Cerebellum (tissue), 4 donors: ENCODE measurements at places on chromosomes 2 and 18.

DNA sequence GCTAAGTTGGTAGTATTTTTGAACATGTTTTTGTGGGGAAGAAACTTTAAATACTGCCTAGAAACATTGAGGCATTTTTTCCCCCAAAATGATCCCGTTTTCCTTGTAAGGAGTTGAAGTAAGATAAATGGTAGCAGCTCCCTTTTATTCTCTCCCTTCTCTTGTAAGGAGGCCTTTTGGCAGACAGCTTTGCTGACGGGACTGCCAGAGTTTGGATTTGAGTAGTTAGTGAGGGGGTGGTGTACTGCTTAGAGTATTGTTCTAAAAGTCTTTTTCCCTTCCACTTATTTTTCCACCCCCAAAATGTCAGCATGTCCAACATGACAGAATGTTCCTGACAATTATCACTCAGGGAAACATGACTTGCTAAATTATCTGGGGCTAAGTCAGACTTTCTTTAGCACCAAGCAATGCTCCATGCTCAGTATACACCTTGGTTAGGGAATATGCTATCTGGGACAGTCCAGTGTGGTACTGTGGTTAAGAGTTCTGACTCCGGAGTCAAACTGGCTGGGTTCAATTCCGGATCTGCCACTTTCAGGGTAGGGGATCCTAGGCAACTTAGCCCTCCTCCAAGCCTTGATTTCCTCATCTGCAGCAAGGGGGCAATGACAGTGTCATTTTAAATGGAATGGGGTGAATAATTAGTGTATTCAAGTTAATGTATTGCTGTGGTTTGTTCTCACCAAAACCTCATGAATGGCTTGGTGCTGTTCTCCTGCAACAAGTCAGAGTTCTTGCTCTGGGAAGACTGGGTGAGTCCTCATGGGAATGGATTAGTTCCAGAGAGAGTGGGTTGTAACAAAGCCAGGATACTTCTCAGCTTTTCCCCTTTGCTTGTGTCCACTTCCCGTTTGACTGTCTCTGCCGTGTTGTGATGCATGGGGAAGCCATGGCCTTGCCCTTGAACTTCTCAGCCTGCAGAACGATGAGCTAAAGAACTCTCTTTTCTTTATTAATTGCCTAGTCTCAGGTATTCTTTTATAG lies 116.2 kb downstream of the TANC1 start:
- no peak for DNase-seq

- no peak for DNase-seq
These were observed at the start of gene TRIM54 for GRCh38 chr2:27281855-27282559. TRIM54 (plus strand) TSS chr2:27282429; CDS start chr2:27282732, 303 bp downstream.

- DNase-seq, result peak; percentile 85
These were observed at the start of gene CDH2 for GRCh38 chr18:28176948-28177827. CDH2 (minus strand) TSS chr18:28177130; CDS start chr18:28177022, 108 bp downstream.

- no peak for DNase-seq
These were observed 208.7 kb upstream of the STK17B start for GRCh38 chr2:196380098-196380497.
